GM23248 (cell line): ENCODE measurements at places on chromosomes 4 and X.
A peak's percentile ranks its signal among the peaks of the same experiment; 100 is the strongest.

GRCh38 chrX:109487640-109488039 lies 5.8 kb upstream of the GUCY2F start:
- no peak for DNase-seq

GRCh38 chrX:19990151-19990555 lies 708 bp downstream of the BCLAF3 start:
- peak; percentile 35 for DNase-seq

GRCh38 chr4:143773998-143774895 lies 73.8 kb upstream of the FREM3 start:
- peak; percentile 69 for DNase-seq

DNA sequence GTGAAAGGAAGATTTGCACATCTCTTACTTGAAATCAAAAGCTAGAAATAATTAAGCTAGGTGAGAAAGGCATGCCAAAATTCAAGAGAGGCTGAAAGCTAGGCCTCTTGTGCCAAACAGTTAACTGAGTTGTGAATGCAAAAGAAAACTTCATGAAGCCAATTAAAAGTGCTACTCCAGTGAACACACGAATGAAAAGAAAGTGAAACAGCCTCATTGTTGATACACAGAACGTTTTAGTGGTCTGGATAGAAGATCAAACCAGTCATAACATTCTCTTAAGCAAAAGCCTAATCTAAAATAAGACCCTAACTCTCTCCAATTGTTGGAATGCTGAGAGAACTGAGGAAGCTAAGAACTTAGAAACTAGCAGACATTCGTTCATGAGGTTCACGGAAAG lies 122.3 kb downstream of the UNC5C start:
- no peak for DNase-seq

DNA sequence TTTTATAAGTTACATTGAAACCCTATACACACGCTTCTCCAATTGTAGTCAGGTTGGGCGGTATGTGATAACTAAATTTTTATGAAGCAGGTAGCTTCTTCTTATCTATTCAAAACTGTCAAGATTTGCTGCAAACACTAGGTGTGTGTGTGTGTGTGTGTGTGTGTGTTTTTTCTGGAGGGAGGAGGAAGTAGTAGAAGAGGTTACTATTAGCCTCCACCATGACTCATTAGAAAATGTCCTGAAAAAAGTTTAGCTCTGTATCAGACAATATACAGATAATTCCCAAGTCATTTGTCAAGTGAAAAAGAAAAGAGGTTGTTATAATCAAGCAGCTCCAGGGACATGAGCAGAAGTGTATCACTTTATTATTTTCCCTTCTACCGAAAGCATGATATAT lies 33.9 kb downstream of the PCDH7 start:
- DNase-seq, result peak; percentile 15

DNA sequence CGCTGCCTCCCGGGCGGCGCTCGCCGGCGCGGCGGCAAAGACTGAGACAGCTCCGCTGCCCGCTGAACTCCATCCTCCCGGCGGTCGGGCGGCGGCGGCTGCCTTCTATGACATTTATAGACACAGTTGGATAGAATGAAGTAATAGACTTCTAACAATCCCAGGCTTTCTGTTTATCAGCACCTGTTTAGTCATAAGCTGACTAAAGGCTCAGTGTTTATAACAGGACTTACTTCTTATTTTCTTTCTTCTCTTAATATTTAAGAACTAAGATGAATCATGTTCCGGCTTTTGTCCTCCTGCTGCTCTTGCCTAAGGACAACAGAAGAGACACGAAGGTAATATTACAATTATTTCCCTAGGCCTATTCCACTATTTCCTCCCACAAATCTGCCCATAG lies 3.9 kb downstream of the ARL13A start:
- peak; percentile 49 for DNase-seq

GRCh38 chr4:187491959-187492358 lies 503.6 kb upstream of the ZFP42 start:
- no peak for DNase-seq

DNA sequence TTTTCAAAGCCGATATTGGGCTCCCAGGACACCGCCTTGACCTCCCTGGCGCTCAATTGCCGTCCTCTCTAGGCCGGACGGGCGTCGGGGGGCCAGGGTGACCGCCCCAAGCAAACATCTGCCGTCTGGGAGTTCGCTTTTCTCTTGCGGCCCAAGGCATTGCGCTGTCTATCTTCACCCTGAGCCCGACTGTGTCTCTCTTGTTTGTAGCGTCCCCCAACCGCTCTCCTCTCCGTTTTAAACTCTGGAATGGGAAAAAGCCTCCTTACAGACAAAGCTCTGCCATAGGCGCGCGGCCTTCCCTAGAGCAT lies 551 bp upstream of the ARX start:
- DNase-seq, result no peak

DNA sequence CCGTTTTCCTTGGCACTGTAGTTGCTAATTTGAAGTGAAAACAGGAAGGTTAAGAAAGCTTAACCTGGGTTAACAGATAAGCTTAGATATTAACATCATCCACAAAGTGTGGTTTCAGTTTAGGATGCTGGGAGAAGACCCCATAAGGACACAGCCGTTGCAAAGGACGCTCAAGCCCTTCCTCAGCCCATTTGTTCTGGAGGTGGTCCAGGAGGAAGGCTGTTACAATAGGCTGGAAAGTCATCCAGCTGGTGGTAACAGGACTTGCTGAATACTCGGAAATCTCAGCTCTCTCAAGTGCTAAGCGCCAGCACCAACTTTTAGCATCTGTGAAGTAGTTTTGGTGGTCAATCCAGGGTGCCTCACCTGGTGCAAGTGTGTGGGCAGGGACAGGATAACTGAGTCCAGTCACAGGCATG lies 14.2 kb downstream of the CHST7 start:
- DNase-seq, result peak; percentile 4

GRCh38 chr4:28360681-28361080 lies 1500.0 kb downstream of the STIM2 start:
- DNase-seq, result no peak

DNA sequence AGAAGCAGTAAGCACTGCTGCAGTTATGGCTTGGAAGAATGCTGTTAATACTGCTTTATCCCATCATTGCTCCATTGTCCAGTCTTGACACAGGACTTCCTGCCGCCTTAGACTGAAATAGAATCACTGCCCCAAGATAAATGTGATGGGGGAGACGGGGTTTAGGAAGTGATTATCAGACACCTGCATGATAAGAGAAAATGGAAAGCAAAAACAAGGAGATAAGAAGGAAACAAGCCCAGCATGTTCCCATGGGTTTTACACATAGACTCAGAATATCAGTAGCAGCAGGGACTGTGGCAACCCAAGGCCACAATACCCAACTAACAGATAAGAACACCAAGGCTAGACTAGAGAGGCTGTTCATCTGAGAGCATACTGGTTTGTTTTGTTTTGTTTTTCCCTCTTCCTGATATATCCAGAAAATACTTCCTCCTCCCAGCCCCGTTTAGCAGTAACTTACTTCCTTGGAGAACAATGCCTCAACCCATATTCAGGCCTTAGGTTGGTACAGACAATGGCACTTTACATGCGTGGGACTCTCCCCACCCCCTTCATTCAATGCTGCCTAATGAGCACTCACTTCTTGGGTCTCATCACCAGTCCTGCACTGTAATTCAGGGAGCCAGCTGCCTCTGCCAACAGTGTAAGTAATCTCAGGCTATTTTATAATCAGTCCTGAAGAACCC lies 232.6 kb downstream of the CBR4 start:
- DNase-seq, result no peak

DNA sequence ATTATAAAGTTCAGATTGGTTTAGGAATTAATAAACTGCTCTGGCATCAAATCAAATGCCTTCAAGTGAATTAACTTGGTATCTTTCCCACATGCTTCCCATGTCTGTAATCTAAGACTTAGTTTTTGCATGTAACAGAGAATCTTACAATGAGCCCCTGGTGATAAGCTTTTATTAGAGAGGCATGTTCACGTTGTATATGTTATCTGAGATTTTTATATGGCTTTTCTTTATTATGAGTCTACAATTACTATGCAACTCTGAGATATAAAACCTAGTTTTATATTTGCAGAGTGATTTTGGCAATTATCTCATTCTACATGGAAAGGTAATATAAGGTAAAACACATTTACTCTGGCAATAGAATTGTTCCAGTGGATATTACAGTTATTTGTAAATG lies 1578.4 kb upstream of the IGFBP7 start:
- no peak for DNase-seq

DNA sequence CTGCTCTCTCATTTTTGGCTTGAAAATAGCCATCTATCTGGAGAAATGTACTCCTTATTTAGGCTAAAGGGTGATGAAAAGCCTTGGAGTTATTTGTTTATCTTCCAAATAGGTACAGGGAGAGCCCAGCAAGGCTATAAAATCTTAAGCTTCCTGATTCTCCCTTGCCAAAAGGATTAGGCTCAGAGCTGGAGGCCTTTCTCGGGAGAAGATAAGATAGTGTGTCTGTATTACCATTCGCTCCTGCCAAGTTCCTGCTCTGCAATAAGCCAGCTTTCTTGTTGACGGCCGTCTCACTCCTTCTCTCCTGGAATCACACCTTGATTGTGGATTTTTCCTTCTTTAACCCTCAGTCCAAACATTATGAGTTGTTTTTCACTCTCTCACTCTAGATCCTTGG lies 171.8 kb upstream of the TTC29 start:
- no peak for DNase-seq

- no peak for DNase-seq
Observed at GRCh38 chrX:153714256-153714655, 9.9 kb downstream of the BCAP31 start.

- DNase-seq, result no peak
Observed at GRCh38 chr4:108072300-108072699, 82.6 kb downstream of the HADH start.
